Cerebellum (tissue), 4 donors: ENCODE measurements at places on chromosomes 6 and 20. TPM values are rescaled to one million over a fixed set of nuclear protein-coding genes. Genes with fewer than 3 reads are reported as not detected.

Gene PHF20
- total RNA-seq: 41.8 TPM

Gene NKAPL
- total RNA-seq: 2.5 TPM

Gene PDE7B
- 4.1 TPM for total RNA-seq

Gene TFAP2B
- total RNA-seq: 9.4 TPM

Gene TFAP2D
- not detected for total RNA-seq

Gene KIF25
- total RNA-seq: 0.64 TPM

Gene CST1
- not detected for total RNA-seq

Gene KCNK15
- 0.27 TPM for total RNA-seq

Gene DNMT3B
- total RNA-seq: 9.3 TPM

Gene DNAH8
- total RNA-seq: 0.09 TPM

Gene CUL9
- 37.3 TPM for total RNA-seq

Gene NOTCH4
- 6.9 TPM for total RNA-seq

Gene ASIP
- total RNA-seq: not detected

Gene HLA-DQB1
- total RNA-seq: not detected

Gene CCR6
- not detected for total RNA-seq

Gene TFAP2A
- total RNA-seq: 17.1 TPM

Gene NFKBIE
- total RNA-seq: 4.5 TPM

Gene CEP85L
- 40.9 TPM for total RNA-seq

Gene SLC22A23
- total RNA-seq: 40.4 TPM

Gene SSTR4
- 0.54 TPM for total RNA-seq

Gene PTPRT
- total RNA-seq: 21.1 TPM

Gene GGTLC1
- not detected for total RNA-seq

Gene SLC22A7
- 0.36 TPM for total RNA-seq

Gene LAMA5
- 24.6 TPM for total RNA-seq

Gene FLRT3
- total RNA-seq: 40.5 TPM

Gene ZBTB12
- total RNA-seq: 22.2 TPM

Gene ETV7
- not detected for total RNA-seq

Gene HAO1
- not detected for total RNA-seq

Gene MYLK2
- total RNA-seq: 1.1 TPM

Gene ZBTB46
- total RNA-seq: 20.3 TPM

Gene SAMD5
- total RNA-seq: 15.5 TPM

Gene ZDHHC14
- 14.2 TPM for total RNA-seq

Gene FAM209B
- not detected for total RNA-seq

Gene TPMT
- total RNA-seq: 6.0 TPM

Gene CHD6
- 92.9 TPM for total RNA-seq

Gene TINAG
- not detected for total RNA-seq

Gene PDYN
- total RNA-seq: 0.45 TPM

Gene C6orf141
- total RNA-seq: 2.6 TPM

Gene BEND6
- total RNA-seq: 12.6 TPM

Gene UTRN
- total RNA-seq: 53.7 TPM

Gene MUC22
- total RNA-seq: not detected

Gene BPIFA1
- not detected for total RNA-seq

Gene THBS2
- 5.8 TPM for total RNA-seq

Gene PNPLA1
- not detected for total RNA-seq

Gene HLA-DRB1
- 0.73 TPM for total RNA-seq

Gene POM121L2
- not detected for total RNA-seq

Gene SLC12A5
- 26.0 TPM for total RNA-seq

Gene MMP24
- total RNA-seq: 50.1 TPM

Gene PRSS16
- total RNA-seq: not detected

Gene MYL9
- 0.36 TPM for total RNA-seq
